Stimulated activated CD4-positive, alpha-beta T cell treated with anti-CD3 and anti-CD28 coated beads, Interleukin-1b, Interleukin-23, amount 100 ng/mL, for 1 hour (primary cell): ENCODE measurements at places on chromosomes 3 and 15.

GRCh38 chr3:95923496-95924210, 890.7 kb upstream of the EPHA6 start:
- no peak for DNase-seq

DNA sequence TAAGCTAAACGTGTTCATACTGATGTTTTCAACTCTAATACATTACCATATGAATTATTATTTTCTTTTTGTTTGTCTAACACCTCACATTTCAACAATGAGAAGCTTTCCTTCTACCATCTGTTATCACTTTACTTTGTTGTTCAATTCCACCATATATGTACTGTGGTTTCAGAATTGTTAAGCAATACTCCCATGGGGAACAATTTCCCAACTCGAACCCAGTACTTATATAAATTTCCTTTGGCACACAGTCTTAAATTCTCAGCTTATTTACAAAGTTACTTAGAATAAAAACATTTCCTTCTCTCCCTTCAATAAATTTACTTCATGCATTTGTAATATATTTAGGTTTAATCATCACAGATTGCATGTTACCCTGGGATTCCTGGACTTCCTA, 1764.4 kb downstream of the OTOL1 start:
- DNase-seq: no peak

DNA sequence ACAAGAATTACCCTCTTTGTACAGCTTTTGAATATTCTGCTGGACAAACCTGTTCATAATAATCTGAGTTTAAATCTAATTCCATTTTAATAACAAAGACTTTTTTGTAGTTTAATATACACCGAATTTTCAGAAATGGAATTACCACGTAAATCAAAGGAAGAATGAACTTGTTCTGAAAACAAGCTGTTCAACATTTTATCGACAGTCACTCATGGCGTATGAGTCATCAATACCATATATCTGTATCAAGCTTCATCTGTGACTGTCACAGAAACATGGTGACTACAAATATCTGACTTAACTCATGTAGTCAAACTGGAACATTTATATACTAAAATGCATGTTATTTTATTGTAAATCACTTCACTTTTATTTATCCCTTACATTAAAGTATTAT, 90.0 kb downstream of the EFL1 start:
- DNase-seq: no peak

- no peak for DNase-seq
These were observed 68.7 kb downstream of the GSK3B start for GRCh38 chr3:120025520-120025919.

- no peak for DNase-seq
These were observed 11.4 kb downstream of the PAK6 start for GRCh38 chr15:40250304-40250656.

- DNase-seq: no peak
These were observed 74.3 kb downstream of the DGKG start for GRCh38 chr3:186287711-186288110.

DNA sequence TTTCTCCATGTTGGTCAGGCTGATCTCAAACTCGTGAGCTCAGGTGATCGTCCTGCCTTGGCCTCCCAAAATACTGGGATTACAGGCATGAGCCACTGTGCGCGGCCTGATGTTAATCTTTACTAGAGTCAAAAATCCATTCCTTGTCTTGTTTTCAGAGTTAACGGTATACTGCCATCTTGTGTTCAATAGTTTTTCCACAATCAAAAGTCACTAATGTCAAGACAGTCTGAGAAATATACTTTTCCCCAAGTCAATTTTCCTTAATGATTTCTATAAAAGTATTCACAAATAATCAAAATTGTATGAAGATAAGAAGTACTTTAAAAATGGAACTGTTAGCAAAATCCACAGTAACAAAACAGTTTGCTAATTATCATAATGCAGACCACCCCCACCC, 8.5 kb downstream of the CRBN start:
- DNase-seq: no peak

GRCh38 chr15:69860921-69861320, 236.8 kb downstream of the TLE3 start:
- no peak for DNase-seq

- no peak for DNase-seq
These were observed 62.1 kb downstream of the RASGRF1 start for GRCh38 chr15:79028411-79028964.

DNA sequence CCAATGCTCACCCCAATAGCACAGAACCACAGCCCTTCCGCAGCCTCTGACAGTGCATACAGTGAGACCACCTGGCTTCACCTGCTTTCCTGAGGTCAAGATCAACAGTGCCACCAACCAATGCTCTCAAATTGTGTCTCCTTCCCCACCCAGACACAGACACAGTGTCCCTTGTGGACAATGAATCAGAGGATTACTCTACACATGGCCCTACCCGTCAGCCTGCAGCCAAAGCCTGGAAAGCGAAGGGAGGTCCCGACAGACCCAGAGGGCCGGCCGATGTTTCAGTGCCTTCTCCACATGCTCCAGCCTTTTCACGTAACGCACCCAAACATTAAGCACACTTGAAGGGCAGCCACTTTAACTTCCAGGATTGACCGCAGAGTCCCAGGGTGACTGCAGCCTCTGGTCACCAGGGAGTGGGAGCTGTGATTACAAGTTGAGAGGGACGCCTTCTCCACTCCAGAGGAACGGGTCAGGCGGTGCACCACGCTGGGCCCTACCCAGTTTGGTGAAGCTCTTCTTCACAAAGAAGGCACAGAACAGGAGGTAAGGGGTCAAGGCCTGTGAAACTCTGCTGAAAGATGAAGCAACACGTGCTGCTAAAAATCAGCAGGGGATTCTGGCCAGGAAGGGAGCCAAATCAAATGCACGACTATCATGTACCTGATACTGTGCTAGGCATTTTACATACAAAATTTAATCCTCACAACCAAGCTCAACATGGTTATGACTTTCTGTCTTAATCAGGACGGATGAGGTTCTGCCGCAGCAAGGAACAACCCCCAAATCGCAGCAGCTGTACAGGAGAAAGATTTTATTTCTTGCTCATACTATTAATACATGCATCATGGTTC, 17.2 kb downstream of the KLHL25 start:
- DNase-seq: no peak

DNA sequence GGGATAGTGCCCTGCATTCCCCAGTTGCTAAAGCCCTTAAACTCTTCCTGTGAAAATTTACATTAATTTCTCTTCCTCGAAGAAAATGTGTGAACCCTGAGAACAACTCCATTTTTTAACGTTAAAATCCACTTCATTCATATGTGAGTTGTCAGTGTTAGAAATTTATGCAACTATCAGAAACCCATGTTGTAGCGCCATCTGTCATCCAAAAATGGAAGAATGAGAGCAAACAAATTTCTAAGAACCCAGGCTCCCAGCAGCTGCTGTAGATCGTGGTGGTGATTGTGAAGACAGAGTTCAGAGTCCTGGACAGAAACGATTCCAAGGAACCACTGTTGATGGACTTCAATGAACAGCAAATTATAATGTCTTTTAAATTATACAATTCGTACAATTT, 179.7 kb upstream of the NDN start:
- no peak for DNase-seq

GRCh38 chr3:32492684-32493436, 9.8 kb downstream of the CMTM6 start:
- DNase-seq: no peak

- no peak for DNase-seq
These were observed 19.7 kb downstream of the PLSCR2 start for GRCh38 chr3:146449613-146450012.

DNA sequence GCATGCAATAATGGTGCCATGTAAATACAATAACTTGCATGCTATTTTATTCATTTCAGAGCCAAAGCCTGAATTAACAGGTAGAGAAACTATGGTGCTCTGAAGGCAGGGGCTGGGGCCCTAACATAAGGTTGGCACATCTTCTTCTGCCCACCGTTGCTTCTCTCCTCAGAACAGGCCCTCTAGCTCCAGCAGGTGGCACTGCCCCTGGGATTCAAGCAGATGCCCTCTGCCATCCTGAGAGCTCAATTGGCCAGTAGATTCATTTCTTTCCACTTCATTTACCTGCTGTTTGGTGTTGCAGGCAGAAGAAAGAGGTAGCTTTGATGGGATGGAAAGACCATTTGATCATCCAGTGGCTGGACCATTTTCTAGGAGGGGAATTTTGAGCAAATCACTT, 130.5 kb downstream of the FOXB1 start:
- DNase-seq: no peak

GRCh38 chr3:138862531-138862923, 27.8 kb upstream of the PIK3CB start:
- DNase-seq: no peak

- DNase-seq: no peak
These were observed 332.0 kb upstream of the RASGRP1 start for GRCh38 chr15:38896647-38897046.

GRCh38 chr3:64438812-64439211, 213.5 kb upstream of the PRICKLE2 start:
- DNase-seq: no peak

- DNase-seq: no peak
These were observed 7.7 kb upstream of the DCP1A start for GRCh38 chr3:53354945-53355498.

DNA sequence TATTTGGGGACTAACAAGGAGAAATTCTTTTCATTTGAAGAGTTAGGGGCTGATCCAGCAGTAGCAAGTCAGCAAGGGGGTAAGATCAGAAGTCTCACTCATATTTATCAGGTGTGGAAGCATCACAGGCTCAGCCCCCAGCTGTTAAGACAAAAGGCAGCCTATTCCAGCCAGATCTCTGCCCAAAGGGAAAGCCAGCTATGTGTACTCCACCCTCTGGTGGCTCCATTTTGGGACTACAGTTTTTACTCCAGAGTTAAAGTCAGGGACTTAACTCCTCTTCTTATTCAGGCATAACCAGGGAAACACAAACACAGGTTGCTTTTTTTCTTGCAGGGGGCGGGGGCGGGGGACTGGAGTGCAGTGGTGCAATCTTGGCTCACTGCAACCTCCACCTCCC, 19.2 kb downstream of the UBP1 start:
- no peak for DNase-seq
